NAMALWA (cell line): ENCODE measurements at places on chromosomes 13 and 19.

DNA sequence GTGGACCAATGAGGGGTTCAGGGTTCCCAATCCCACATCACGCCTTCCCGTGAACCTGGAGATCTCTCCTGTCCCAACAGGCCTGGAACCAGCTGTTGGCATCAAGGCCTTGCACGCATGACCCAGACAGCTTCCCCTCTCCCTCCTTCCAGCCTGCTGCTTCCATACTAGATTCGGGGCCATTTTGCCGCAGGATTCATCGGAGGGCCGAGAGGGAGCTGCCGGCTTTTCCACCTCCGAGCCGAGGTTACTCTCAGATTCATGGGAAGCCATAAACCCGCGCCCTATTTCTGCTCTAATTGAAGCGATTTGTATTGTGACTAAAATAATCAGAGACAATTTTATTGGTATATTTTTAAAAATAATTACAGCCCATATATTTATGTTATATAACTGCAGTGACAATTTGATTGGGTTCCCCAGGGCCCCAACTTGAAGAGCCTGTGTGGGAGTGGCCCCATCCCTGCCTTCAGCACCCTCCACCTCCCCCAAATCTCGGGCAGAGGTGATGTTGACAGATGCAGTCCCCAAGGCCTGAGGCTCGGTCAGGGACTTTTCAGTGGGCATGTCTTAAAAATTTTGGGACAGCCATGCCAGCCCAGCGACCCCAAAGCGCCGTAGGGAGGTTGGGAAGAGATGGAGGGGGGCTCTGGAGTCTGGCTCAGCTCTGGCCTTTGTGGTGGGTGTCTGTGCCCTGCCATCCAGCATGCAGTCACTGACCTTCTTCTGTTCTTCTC lies 30.8 kb upstream of the PEPD start:
- DNase-seq, result no peak

- DNase-seq, result no peak
Measured at GRCh38 chr13:49472186-49472585, 23.6 kb upstream of the PHF11 start.

DNA sequence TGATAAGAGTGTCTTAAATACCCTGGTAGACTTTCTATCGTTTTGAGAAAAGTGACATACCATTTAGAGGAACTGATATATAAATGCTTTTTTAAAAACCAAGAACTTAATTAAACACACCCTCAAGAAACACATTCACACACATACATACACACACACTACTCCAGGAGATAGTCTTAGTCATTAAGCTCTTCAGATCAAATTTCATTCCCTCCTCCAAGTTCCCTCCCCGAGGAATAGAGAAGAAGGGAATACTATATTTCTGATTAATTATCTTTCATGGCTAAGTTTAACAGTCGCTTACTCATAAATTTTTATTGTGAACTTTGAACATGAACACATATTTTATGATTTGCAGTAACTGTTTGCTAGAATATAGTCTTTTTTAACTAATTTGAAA lies 1109.5 kb downstream of the SLITRK1 start:
- no peak for DNase-seq

- no peak for DNase-seq
Measured at GRCh38 chr13:88125055-88125454, 453.9 kb downstream of the SLITRK5 start.

DNA sequence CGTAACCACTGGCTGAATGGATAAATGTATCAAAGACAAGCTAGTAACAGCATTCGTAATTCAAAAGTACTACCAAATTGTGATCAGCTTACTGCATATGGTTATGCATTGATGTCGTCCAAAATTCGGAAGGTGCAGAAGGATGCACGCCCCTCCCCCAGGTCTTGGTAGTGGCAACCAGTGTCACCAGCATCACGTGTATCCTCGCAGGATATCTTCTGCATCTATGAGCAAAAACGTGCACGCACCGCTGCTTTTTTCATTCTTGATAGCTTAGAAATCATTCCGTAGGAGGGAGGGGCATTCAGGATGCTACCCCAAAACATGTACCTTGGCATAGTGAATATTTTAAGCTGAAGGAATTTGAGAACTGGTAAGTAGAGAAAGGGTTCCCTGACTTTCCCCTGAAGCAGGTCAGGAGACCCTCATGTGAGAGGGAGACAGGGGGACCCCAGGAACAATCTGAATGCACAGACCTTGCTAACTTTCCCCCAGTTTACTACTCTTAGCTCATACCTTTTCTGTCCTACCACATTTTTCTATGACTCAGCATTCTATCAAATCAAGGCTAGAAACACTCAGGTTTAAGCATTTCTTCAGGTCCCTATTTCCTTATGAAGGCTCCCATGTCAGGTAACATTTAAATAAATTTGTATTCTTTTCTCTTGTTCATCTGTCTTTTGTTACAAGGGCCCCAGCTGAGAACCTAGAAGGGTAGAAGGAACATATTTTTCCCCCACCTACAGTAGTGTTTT lies 61.2 kb upstream of the TM9SF2 start:
- peak; percentile 13 for DNase-seq

GRCh38 chr13:44819245-44819644 lies 170.0 kb downstream of the NUFIP1 start:
- no peak for DNase-seq

- peak; percentile 44 for DNase-seq
Measured at GRCh38 chr13:49877629-49878218, 58.4 kb downstream of the SPRYD7 start.

GRCh38 chr19:29872224-29872731 lies 60.5 kb downstream of the CCNE1 start:
- DNase-seq, result no peak

- no peak for DNase-seq
Measured at GRCh38 chr19:53519446-53519845, 18.5 kb upstream of the ZNF331 start.

GRCh38 chr19:21765151-21765550 lies 2.2 kb downstream of the ZNF100 start:
- DNase-seq, result no peak

GRCh38 chr13:35789335-35790165 lies 313.1 kb upstream of the MAB21L1 start:
- peak; percentile 53 for DNase-seq

- DNase-seq, result no peak
Measured at GRCh38 chr19:7010722-7011593, 10.3 kb downstream of the MBD3L2B start.

DNA sequence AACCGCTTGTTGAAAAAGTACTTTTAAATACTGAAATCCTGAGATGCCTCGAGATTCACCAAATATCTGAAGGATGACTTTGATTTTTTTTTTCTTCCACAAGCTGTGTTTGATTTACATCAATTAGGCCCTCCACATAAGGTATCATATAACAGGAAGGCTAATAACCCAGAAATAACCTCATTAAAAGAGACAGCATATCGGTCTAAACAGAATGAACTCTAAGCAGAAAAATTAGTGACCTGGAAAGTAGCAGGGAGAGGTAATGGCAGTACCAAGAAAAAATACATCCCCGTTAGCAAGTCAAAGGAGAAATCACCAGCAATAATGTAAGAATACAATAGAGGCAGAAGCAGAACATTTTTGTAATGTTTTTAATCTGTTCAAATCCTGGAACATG lies 452.4 kb upstream of the TSHZ3 start:
- DNase-seq, result no peak

DNA sequence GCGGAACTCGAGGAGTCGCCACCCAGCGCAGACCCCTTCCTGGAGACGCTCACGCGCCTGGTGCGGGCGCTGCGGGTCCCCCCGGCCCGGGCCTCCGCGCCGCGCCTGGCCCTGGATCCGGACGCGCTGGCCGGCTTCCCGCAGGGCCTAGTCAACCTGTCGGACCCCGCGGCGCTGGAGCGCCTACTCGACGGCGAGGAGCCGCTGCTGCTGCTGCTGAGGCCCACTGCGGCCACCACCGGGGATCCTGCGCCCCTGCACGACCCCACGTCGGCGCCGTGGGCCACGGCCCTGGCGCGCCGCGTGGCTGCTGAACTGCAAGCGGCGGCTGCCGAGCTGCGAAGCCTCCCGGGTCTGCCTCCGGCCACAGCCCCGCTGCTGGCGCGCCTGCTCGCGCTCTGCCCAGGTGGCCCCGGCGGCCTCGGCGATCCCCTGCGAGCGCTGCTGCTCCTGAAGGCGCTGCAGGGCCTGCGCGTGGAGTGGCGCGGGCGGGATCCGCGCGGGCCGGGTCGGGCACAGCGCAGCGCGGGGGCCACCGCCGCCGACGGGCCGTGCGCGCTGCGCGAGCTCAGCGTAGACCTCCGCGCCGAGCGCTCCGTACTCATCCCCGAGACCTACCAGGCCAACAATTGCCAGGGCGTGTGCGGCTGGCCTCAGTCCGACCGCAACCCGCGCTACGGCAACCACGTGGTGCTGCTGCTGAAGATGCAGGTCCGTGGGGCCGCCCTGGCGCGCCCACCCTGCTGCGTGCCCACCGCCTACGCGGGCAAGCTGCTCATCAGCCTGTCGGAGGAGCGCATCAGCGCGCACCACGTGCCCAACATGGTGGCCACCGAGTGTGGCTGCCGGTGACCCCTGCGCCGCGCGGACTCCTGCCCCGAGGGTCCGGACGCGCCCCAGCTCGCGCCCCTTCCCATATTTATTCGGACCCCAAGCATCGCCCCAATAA lies 2.3 kb downstream of the AMH start:
- no peak for DNase-seq

DNA sequence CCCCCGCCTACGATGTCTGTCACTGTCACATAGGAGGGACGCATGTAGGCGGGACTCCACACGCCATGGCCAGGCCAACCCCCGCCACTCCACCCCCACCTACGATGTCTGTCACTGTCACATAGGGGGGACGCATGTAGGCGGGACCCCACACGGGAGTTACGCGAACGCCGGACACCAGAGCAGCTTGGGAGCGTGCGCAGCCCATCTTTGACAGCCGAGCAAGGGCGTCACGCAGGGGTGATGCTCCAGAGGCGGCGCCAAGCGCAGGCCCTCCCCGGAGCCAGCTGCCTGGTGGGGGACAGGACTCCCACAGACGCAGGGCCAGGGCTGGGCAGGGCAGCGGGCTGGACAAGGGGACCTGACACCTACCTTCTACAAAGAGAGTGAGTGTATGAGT lies 20.0 kb downstream of the ZNF787 start:
- no peak for DNase-seq
